Cardiac septum (tissue), 1 donor: ENCODE measurements at places on chromosomes 6 and 20.
A peak's percentile ranks its signal among the peaks of the same experiment; 100 is the strongest.

DNA sequence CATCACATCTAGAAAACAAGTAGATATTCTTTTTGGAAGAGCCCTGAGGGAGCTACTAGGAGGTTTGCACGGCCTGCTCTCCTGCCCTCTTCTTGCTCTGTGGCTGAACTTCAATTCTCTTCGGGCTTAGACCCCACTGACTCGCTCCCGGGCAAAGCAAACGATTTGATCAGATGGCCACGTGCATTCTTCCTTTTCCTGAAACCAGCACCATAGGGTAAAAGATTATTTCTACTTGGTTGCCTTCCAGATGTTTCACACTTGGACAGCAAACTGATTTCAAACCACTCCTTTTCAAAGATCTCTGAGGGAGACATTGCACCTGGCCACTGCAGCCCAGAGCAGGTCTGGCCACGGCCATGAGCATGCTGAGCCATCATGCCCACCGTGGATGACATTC, at the start of gene SLC22A1:
SLC22A1 (plus strand) TSS at position 258 of the 400 bp plus-strand sequence; CDS start at position 379, 121 bp downstream.
- DNase-seq, result peak; percentile 5

- no peak for DNase-seq
These were observed 2.7 kb downstream of the KIAA0408 start for GRCh38 chr6:127456465-127456864.

GRCh38 chr6:2875359-2876191, 27.5 kb downstream of the SERPINB9 start:
- DNase-seq, result peak; percentile 86

DNA sequence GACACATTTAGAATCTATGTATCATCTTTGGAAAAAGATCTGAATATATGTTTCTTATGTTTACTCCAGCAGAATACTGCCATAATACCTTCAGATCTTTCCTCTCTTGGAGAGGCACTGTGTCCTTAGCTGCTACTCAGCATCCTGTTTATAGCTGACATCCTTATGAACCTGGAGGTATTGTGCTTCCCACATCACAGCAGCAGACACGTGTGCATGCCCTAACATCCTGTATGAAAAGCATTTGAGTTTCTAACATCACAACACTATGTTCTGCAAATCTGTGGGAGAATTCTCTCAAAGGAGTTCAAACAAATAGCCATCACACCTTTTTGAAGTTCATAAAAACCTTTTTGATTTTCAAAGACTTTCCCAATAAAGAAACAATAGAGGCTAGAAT, 216.0 kb downstream of the GJA1 start:
- DNase-seq, result no peak

DNA sequence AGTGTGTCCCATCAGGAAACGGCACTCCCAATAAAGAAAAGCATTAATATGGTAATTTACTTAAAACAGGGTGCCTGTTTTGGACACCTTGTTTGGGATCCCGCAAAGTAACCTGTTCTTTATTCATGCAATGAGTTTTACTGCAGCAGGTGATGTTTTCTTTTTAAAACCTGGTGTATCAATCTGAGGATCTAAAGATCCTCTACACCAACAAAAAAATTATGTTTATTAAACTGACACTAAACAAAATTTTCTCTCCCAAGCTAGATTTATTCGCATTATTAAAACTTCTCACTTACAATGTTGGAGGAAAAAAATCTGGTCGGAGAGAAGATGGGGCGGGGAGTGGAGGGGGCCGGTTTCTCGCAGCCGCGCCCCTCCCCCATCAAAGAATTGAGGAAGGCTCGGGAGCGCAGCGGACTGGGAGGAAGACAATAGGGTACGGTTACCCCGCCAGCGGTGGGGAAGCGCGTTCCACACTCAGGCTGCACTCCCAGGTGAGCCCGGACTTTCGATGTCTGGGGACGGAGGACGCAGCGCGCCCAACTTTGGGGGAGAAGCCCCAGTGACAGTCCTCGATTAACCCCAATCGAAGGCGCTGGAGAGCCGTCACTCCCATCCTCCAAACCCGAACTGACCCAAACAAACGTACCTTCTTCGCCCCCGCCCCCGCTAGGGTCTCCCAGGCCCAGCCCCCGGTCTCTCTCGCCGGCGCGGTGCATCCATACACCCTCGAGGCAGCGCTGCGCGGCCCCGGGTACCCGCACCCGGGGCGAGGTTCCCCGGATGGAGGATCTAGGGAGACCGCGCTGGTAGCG, 1.3 kb downstream of the CD24 start:
- peak; percentile 83 for DNase-seq
